ENCODE measurements at places on chromosomes 7 and 10.
A peak's percentile ranks its signal among the peaks of the same experiment; 100 is the strongest.

- H3K27ac ChIP-seq: peak overlapping the region; percentile 79
- H3K27me3 ChIP-seq: no peaks in the 10 kb centered on the region
- peak; percentile 68 for DNase-seq
- peaks cover 3% of the 10 kb centered on the region for H3K36me3 ChIP-seq
- H3K4me3 ChIP-seq: peak overlapping the region; percentile 70
Observed at GRCh38 chr10:68406111-68406814, 814 bp downstream of the RUFY2 start.

DNA sequence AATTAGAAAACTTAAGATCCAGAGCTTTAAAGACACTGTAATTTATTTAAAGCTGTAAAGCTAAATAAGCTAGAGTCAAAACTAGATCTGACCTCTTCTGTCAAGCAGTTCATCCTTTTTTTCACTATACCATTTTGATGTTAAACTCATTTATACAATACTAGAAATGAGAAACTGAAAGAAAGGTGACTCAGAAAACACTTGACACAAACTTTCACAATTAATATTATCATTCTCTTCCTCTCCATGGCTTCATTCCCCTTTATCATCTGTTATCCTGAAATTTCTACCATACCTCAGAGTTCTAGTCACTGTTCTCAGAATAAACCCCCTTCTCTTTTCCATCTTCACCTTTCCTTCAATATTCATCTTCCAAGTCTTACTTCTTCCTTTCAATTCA is 1.3 kb downstream of the FIGNL1 start:
- no peak overlapping the region for H3K4me3 ChIP-seq
- H3K27me3 ChIP-seq: peaks cover 12% of the 10 kb centered on the region
- no peak for DNase-seq
- no peak overlapping the region for H3K27ac ChIP-seq
- H3K4me1 ChIP-seq: peaks cover 9% of the 10 kb centered on the region

DNA sequence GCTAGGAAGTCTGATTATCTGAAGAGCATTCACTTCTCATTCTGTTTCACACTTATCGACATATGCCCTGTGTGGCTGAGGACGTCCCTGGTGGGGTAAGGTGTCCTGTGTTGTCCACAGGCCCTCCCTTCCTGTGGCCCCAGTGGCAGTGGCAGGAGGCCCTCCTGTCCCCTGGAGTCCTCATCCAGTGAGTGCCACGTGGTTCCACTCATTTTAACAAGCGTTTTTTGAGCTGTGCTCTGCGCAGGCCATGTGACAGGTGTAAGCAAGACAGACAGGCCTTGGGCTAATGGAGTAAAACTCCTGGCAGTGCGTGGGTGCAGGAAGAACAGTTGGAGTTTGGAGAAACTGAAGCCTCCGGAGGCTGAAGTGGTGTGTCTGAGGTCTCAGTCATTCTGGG is 39.3 kb upstream of the PPIF start:
- no peaks in the 10 kb centered on the region for H3K4me1 ChIP-seq
- DNase-seq: no peak
- H3K36me3 ChIP-seq: peaks cover 20% of the 10 kb centered on the region
- no peak overlapping the region for H3K27ac ChIP-seq

- H3K27ac ChIP-seq: no peak overlapping the region
- peaks cover 27% of the 10 kb centered on the region for H3K4me1 ChIP-seq
- DNase-seq: no peak
- no peak overlapping the region for H3K4me3 ChIP-seq
- peaks cover 5% of the 10 kb centered on the region for H3K27me3 ChIP-seq
- H3K36me3 ChIP-seq: peaks cover 23% of the 10 kb centered on the region
Observed at GRCh38 chr10:6583447-6583846, 3.4 kb upstream of the PRKCQ start.

DNA sequence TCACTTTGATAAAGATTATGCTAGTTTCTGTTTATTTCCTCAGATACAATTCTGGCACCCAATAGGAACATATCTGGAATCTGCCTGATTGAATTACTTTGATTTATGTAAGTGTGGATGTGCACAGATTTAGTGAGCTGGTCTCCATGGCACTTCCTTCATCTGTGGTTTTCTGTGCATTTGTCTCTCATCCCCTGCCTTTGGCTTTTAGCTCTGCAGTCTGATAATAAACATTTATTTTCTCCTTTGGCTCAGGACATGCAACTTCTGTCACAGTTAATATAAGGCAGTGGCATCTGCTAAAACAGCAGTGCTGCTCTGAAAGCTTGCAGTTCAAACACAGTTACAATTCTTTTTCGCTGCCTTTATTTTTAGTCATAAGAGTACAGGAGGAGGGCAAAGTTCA is 273.7 kb upstream of the CHRM2 start:
- no peak for DNase-seq
- no peaks in the 10 kb centered on the region for H3K27me3 ChIP-seq
- no peak overlapping the region for H3K4me3 ChIP-seq

DNA sequence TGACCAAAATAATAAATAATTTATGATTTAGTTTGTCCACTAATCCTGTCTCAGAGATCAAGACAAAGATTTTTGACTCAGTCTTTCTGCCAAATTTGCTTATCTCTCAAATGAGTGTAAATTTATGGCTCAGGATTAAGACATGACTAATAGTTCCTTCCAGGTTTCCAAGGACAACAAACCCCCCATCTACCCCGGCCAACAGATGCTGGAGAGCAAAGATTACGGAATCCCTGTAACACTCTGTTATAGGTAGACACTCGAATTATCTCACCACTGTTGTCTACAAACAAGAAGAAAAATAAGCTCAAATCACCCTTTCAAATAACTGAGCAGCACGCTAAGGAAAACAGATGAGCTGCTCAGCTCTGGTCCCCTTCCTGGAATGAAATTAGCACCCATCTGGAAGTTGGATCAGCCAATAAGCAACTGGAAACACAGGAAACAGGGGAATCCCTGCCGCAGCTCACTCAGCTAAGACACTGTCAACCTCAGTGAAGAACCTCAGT is 56.8 kb upstream of the SVIL start:
- no peaks in the 10 kb centered on the region for H3K27me3 ChIP-seq
- H3K36me3 ChIP-seq: peaks cover 4% of the 10 kb centered on the region
- peak overlapping the region; percentile 35 for H3K4me3 ChIP-seq
- DNase-seq: no peak
- H3K27ac ChIP-seq: peak overlapping the region; percentile 96
- peaks cover 73% of the 10 kb centered on the region for H3K4me1 ChIP-seq

- no peaks in the 10 kb centered on the region for H3K27me3 ChIP-seq
- H3K4me3 ChIP-seq: no peak overlapping the region
- H3K36me3 ChIP-seq: peaks cover 48% of the 10 kb centered on the region
- H3K27ac ChIP-seq: no peak overlapping the region
- no peaks in the 10 kb centered on the region for H3K4me1 ChIP-seq
Observed at GRCh38 chr7:157228864-157229422, 90.2 kb downstream of the UBE3C start.

DNA sequence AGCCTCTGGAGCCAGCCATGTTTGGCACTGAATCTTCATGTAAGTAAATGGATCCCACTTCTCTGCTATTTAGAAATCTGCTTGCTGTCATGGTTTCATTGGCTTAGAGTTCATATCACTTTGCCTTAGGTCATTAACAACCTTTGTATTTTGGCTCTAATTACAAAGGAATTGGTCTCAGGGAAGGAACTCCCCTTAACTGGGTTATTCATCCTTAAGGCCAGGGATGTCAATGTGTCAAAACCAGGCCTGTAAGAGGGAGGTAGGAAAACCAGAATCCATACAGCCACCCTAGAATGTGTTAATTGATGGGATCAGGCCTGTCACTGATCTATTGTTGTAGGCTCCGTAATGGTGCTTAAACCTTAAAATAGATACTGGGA is 67.3 kb downstream of the ST7 start:
- H3K36me3 ChIP-seq: no peaks in the 10 kb centered on the region
- no peaks in the 10 kb centered on the region for H3K27me3 ChIP-seq
- no peak for DNase-seq
- no peak overlapping the region for H3K4me3 ChIP-seq
- no peaks in the 10 kb centered on the region for H3K4me1 ChIP-seq

DNA sequence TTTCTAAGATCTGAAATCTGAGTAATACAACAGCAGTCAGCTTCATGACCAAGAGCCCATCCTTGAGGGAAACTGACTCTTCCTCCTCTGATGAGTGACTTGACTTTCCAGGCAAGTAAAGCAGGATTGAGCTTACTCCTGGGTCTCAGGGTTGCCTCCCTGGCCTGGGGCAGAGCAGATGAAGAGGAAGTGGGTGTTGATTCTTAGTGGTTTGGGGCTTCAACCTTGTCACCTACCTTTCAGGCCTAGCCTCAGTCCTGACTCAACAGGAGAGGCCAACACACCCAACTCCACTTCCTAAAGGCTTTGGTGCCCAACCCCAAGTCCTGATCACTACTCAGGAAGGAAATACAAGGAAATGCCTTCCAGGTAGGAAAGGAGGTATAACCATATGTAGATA is 54.1 kb downstream of the KCNMA1 start:
- peaks cover 15% of the 10 kb centered on the region for H3K4me1 ChIP-seq
- no peak for DNase-seq
- peaks cover 17% of the 10 kb centered on the region for H3K27me3 ChIP-seq
- no peak overlapping the region for H3K4me3 ChIP-seq
- no peak overlapping the region for H3K27ac ChIP-seq
- no peaks in the 10 kb centered on the region for H3K36me3 ChIP-seq

DNA sequence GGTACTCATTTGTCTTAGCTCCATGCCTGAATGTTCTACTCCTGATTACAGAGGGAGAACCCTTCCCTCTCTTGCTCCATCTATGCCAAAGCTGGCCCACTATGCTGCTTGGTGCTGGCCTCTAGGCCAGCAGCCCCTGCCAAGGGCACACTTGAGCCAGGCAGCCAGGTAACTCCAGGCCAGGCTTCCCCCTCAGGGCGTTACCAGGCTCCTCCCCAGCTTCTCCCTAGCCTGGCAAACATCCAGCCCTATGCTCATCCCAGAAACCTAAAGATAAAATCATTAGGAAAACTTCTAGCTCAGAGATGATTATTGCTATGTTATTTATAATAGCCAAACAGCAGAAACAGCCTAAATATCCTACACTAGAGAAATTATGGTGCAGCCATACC is 103.7 kb downstream of the KCNMA1 start:
- no peak overlapping the region for H3K4me3 ChIP-seq
- no peak overlapping the region for H3K27ac ChIP-seq
- no peaks in the 10 kb centered on the region for H3K27me3 ChIP-seq

- no peak for DNase-seq
- no peaks in the 10 kb centered on the region for H3K27me3 ChIP-seq
- H3K36me3 ChIP-seq: peaks cover 11% of the 10 kb centered on the region
- H3K4me3 ChIP-seq: no peak overlapping the region
- H3K27ac ChIP-seq: no peak overlapping the region
Observed at GRCh38 chr7:17331891-17332501, 33.5 kb downstream of the AHR start.

- 0 out of 2 replicates have a peak, but pooled peaks cover 2% of the 10 kb centered on the region for H3K4me1 ChIP-seq
- no peak overlapping the region for H3K4me3 ChIP-seq
- no peak overlapping the region for H3K27ac ChIP-seq
- H3K27me3 ChIP-seq: no peaks in the 10 kb centered on the region
- H3K36me3 ChIP-seq: peaks cover 7% of the 10 kb centered on the region
Observed at GRCh38 chr10:52198540-52198939, 115.5 kb upstream of the DKK1 start.

DNA sequence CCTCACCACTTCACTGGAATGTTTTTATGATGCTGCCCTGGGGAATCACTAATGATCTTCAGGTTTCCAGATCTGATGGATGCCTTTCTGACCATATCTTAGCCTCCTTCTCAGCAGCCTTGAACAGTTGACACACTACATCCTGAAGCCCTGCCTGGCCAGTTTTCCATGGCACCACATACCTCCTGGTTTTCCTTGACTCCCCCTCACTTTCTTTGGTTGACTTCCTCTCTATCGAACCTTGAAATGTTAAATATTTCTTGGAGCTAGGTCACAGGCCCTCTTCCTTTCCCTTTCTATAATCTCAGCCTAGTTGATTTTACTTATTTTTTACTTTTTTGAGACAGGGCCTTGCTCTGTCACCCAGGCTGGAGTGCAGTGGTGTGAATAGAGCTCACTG is 108.8 kb upstream of the CDK1 start:
- peaks cover 21% of the 10 kb centered on the region for H3K36me3 ChIP-seq
- no peak overlapping the region for H3K4me3 ChIP-seq
- no peak for DNase-seq
- H3K4me1 ChIP-seq: peaks cover 30% of the 10 kb centered on the region
- no peaks in the 10 kb centered on the region for H3K27me3 ChIP-seq

- no peaks in the 10 kb centered on the region for H3K27me3 ChIP-seq
- H3K4me1 ChIP-seq: no peaks in the 10 kb centered on the region
- no peaks in the 10 kb centered on the region for H3K36me3 ChIP-seq
- no peak overlapping the region for H3K27ac ChIP-seq
- H3K4me3 ChIP-seq: no peak overlapping the region
Observed at GRCh38 chr10:10110844-10111490, 906.7 kb upstream of the CELF2 start.

DNA sequence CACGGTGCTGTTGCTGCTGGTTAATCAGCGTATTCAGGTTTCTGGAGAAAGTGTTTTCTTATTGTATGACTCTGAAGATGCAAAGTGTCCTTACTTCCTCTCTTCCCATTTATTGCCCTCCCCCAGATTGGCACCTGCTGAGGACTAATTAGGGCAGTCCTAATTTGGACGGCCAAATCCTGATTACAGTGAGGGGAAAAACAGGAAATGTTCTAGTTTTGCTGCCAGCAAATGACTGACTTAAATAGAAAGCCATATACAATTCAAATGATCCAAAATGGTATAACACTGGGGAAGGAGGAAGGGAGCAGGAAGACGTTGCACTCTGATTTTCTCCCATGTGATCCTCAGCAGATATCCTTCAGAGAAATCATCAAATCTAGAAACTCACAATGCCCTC is 222.4 kb upstream of the LRGUK start:
- peaks cover 37% of the 10 kb centered on the region for H3K4me1 ChIP-seq
- no peak for DNase-seq
- H3K27me3 ChIP-seq: no peaks in the 10 kb centered on the region
- no peak overlapping the region for H3K4me3 ChIP-seq
- peak overlapping the region; percentile 72 for H3K27ac ChIP-seq

- peaks cover 83% of the 10 kb centered on the region for H3K36me3 ChIP-seq
- H3K27me3 ChIP-seq: no peaks in the 10 kb centered on the region
- H3K4me3 ChIP-seq: no peak overlapping the region
- DNase-seq: no peak
- peak overlapping the region; percentile 95 for H3K27ac ChIP-seq
Observed at GRCh38 chr7:26192485-26193087, 8.0 kb downstream of the HNRNPA2B1 start.

DNA sequence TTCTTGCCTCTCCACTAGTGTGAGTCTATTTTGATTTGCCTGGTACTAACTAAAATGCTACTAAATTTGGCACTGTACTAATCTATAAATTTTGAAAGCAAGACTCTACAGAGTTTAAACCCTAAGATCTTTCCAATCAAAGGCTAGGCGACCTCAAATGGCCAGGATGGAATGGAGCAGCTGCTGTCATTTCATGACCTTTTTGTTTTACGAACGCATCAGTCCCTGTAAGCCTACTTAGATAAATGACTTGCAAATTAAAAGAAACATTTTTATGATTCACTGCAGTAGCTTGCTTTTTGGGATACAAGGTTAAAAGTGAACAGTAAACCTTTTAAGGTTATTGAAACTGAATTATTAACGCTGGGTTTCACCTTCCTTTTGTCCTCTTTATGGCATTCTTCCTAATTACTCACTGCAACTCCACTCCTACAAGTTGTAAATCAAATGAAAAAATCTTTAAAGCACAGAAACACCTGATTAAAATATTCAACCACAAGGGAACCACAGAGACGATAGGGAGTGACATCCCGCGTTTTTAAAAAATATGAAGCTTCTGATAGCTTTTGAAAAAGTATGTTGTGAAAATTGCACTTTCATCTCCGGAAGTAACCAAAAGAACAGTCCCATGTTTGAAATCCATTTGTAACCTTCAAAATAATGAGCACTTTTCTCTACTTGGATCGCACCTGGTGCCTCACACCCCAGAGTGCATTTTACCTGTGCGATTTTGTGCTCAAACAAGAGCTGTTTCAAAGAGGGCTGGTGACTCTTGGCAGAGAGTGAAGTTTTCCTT is 595.1 kb downstream of the PARD3 start:
- no peaks in the 10 kb centered on the region for H3K27me3 ChIP-seq
- H3K4me1 ChIP-seq: peaks cover 11% of the 10 kb centered on the region
- DNase-seq: no peak
- H3K4me3 ChIP-seq: no peak overlapping the region
- no peaks in the 10 kb centered on the region for H3K36me3 ChIP-seq
